Muscle of back (tissue), 13 donors: ENCODE measurements at places on chromosomes 2 and 18. TPM values are rescaled to one million over a fixed set of nuclear protein-coding genes. Genes with fewer than 3 reads are reported as not detected.

Gene TMEM178A
- 9.3 TPM for polyA plus RNA-seq

Gene SERPINB4
- not detected for polyA plus RNA-seq

Gene POTEJ
- polyA plus RNA-seq, result not detected

Gene ABHD1
- 0.17 TPM for polyA plus RNA-seq

Gene FKBP1B
- polyA plus RNA-seq, result 2.6 TPM

Gene DSG4
- not detected for polyA plus RNA-seq

Gene UGT1A4
- not detected for polyA plus RNA-seq

Gene CD226
- polyA plus RNA-seq, result 3.4 TPM

Gene STPG4
- polyA plus RNA-seq, result not detected

Gene LDLRAD4
- 9.8 TPM for polyA plus RNA-seq

Gene EFHD1
- 40.9 TPM for polyA plus RNA-seq

Gene TXNDC2
- polyA plus RNA-seq, result not detected
